ENCODE measurements at places on chromosomes 1 and 21.

DNA sequence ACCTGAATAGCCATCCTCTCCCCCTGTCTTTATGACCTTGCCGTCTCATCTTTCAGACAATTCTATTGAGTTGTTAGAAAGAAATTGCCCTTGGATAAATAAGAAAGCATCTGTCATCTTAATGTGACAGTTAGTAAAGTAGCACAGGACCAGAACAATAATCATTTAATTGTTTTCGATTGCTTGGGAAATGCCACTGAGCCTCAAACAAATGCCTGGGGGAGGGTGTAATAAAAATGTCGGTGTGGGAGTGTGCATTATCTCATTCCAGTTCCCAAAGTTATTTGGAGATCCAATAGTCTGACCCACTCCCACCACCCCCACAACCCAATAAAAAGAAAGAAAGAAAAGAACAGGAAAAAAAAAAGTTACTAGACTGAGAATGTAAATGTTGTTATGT lies 509.3 kb upstream of the LRRC7 start:
- DNase-seq, result no peak

DNA sequence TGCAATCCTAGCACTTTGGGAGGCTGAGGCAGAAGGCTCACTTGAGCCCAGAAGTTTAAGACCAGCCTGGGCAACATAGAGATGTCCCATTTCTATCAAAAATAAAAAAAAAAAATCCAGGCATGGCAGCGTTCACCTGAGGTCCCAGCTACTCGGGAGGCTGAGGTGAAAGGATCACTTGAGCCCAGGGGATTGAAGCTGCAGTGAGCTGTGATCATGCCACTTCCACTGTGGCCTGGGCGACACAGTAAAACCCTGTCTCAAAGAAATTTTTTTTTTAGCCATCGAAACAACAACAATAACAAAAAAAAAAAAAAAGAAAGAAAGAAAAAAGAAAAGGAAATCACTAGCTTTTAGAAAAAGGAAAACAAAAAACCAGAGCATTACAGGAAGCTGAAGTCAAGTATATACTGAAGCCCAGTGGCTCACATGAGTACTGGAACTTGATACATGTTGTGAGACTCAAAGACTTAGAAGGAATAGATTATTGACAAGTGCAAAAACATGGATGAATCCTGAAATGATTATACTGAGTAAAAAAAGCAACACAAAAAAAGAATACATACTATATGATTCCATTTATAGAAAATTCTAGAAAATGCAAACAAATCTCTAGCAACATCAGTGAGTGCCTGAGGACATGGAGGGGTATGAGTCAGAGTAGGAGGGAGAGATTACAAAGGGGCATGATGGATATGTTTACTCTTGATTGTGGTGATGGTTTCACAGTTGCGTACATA lies 6.1 kb upstream of the RABGAP1L start:
- peak; percentile 81 for DNase-seq

DNA sequence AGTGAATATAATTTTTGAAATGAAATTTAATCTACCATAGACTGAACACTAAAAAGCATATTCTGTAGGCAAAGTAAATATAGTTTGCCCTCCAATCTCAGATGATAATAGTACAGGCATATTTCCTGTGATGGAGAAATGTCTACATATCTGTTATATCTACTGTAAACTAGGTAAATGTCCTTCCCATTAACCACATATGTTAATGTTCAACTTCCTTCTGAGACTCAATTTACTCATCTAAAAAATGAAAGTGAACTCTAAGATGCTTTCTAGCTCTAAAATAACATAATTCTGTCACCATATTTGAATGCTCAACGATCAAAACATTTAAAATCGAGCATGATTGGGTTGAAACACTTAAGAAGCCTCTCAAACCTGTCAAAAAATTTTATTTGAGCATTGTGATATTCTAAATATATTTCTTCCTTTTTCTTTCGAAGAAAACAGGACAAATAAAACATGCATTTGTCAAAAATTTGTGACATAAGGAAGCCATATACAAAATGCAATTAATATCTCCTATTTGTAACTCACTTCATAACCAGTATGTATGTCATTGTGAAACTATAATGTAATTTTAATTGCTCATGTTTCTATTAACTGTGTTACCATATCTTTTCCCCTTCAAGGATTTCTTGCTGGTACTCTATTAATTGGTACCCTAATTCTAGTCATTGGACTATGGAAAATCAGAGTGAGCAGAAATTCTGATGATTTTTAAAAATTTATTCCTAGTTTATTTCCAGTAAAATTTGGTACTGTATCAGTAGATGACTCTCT lies 34.2 kb downstream of the CD55 start:
- DNase-seq, result no peak

- DNase-seq, result peak; percentile 9
Observed at GRCh38 chr1:160437432-160438316, 37.3 kb downstream of the VANGL2 start.

DNA sequence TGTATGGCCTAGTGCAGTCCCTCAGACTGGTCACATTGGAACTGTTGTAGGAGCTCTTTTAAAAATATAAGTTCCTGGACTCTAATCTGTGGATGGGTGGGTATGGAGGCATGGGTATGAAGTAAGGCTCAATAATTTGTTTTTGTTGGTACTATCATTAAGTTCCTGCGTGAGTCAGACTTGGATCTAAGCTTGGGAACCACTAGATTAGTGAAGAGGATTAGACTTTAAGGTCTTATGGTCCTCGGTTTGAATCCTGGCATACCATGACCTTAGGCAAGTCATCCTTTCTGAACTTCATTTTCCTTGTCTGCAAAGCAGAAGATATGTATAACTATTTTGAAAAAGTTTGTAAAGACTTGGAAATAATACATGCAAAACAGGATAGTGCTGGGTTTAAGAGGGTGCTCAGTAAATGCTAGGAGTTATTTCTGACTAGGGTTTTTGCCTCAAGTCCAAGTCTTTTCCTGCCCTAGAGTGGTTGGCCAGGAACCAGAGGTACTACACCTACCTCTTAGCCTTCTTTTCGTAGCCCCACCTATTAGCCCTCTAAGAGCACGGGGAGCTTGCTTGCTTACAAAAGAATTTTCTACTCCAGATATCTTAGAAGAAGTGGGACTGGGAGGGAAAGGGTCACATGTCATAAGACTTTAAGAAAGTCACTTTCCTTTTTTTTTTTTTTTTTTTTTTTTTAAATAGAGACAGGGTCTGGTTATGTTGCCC lies 38.6 kb upstream of the METTL18 start:
- no peak for DNase-seq

DNA sequence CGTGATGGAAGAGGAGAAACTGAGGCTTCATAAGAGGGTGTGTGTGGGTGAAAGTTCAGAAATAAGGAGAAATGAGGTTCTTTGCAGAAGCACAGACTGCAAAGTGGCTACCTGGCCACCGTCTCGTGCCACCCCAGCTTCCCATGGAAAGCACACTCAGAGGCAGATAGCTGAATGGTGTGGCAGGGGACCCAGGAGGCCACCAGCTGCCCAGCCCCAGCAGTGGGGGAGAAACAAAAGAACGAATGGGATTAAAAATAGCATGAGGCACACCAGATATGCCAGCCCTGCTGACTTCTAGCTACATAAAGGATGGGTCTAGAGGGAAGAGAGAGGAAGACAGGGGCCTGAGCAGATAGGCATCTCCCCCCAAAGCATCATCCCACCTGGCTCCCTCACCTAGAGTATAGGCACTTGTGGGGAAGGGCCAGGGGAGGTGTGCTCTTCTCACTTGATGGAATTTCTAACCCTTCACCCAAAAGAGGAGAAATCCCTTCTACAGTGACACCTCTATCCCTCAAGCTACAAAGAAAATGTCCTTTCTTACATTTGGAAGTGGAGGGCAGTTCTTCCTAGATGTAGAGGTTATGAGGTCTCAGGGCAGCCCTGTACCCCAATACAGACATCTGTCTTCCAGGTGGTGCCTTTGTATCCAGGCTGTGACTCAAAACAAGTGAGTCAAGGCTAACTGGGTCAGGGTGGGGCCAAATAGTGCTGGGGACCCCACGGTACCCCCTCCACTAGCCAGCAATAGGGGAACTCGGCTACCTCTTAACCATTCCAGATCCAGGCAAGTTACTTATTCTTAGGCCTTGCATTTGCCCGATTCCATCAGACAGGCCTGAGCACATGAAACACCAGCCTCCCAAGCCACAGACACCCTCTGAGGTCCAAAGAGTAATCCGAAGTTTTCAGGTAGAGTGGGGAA lies 3.5 kb downstream of the HDGF start:
- DNase-seq, result no peak

DNA sequence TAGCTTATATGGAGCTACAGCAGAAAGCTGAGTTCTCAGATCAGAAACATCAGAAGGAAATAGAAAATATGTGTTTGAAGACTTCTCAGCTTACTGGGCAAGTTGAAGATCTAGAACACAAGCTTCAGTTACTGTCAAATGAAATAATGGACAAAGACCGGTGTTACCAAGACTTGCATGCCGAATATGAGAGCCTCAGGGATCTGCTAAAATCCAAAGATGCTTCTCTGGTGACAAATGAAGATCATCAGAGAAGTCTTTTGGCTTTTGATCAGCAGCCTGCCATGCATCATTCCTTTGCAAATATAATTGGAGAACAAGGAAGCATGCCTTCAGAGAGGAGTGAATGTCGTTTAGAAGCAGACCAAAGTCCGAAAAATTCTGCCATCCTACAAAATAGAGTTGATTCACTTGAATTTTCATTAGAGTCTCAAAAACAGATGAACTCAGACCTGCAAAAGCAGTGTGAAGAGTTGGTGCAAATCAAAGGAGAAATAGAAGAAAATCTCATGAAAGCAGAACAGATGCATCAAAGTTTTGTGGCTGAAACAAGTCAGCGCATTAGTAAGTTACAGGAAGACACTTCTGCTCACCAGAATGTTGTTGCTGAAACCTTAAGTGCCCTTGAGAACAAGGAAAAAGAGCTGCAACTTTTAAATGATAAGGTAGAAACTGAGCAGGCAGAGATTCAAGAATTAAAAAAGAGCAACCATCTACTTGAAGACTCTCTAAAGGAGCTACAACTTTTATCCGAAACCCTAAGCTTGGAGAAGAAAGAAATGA lies 37.6 kb downstream of the CENPF start:
- DNase-seq, result no peak

DNA sequence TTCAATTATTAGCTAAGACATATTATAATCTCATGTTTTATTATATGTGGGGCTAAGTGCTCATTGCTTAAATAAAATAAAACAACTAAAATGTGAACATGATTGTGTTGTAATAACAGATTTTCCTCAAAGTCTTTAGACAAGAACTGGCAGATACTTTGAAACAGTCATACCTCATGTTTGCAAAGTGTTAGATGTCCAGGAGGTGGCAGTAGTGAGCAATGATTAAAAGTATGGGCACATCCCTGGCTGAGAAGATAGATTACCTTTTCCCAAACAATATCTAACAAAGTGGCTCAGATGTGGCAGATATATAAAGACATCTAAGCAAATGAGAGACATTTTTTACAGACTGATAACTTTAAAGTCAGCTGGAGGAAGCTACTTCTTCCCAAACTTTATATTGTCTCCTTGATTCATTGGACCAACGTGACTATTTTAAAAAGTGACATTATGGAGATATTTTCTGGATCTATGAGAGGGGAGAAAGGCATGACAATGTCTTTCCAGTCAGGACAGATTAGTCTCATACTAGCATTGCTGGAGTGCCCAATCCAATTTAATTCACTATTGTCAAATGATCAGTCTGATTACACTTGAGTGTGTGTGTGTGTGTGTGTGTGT lies 269.8 kb downstream of the S1PR1 start:
- peak; percentile 46 for DNase-seq

- DNase-seq, result no peak
Observed at GRCh38 chr1:54619749-54620148, 3.6 kb downstream of the FAM151A start.

- DNase-seq, result no peak
Observed at GRCh38 chr21:44697811-44698734, 1.1 kb downstream of the KRTAP10-12 start.

GRCh38 chr1:173937062-173937461 lies 19.9 kb upstream of the SERPINC1 start:
- no peak for DNase-seq

GRCh38 chr21:17387030-17387617 lies 125.7 kb upstream of the CXADR start:
- peak; percentile 70 for DNase-seq

DNA sequence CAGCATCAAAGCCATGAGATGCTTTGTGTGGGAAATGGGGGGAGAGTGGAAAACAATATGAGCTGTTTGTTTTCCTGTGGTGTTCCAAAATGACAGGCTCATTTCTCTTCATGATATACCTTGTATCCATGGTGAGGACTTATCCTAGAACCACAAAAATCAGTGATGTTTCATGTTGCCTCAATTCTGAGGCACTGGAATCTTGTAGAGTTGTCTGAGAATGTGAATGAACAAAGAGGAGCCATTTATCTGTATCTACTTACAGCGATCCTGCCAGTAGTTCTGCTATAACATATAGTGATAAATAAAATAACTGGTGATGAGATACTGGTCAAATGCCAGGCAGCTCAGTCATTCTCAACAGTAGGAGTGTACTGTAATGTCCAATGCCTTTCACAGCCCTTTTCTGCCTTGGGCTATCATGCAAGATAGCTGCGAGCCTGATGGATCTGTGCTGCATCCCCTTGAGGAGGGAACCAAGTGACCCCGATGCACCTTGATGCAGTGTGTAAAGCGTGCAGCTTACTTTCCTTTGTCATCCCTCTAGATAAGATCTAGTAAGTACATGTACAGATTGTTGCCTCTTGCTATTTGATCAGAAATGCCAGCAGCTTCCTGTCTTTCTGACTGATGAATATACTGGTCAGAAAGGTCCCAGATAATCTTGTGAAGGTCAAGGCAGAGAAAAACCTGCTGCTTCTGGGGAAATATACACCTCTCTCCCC lies 52.8 kb downstream of the SLC44A3 start:
- DNase-seq, result no peak

- no peak for DNase-seq
Observed at GRCh38 chr21:28332796-28333195, 659.9 kb downstream of the LTN1 start.

DNA sequence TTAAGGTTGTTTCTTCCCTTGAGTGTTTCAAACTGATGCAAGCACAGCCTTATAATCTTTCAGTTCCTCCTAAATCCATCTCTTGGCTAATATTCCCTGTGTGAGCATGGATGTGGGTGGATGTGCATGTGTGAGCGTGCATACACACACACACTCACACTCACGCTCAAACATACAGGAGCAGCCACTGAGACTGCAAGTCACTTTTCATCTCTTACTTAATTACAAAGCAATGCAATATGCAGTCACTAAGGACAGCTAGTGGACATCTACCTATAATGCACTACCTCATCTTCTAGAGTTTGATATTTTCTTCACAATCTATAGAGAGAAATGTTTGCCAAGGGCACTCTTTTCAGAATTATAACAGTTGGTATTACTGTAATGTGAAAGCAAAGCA lies 1.4 kb downstream of the ESRRG start:
- DNase-seq, result no peak

- no peak for DNase-seq
Observed at GRCh38 chr1:165050246-165050645, 306.3 kb downstream of the LMX1A start.

Measured in NCI-H460 (cell line).